ENCODE measurements at places on chromosomes 1 and 21.

GRCh38 chr1:202281316-202282024, 60.3 kb downstream of the UBE2T start:
- DNase-seq = no peak

- no peak for DNase-seq
These were observed 12.9 kb downstream of the CERS2 start for GRCh38 chr1:150961756-150962155.

DNA sequence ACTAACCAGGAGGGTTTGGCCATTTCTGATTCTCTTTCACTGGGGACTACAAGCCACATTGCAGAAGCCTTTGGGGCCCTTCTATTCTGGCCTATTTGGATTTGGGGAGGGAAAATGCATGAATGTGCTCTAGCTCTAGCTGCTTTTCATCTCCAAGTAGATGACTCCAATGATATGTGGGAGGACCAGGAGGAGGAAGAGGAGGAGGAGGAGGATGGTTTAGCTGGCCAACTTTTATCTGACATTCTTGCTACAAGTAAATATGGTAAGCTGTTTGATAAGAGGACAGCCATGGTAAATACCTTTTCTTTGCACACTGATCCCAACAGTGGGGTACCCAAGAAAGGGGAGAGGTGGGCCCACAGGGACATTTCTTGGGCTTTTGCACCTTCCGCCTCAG, 14.0 kb upstream of the SHISA4 start:
- no peak for DNase-seq

DNA sequence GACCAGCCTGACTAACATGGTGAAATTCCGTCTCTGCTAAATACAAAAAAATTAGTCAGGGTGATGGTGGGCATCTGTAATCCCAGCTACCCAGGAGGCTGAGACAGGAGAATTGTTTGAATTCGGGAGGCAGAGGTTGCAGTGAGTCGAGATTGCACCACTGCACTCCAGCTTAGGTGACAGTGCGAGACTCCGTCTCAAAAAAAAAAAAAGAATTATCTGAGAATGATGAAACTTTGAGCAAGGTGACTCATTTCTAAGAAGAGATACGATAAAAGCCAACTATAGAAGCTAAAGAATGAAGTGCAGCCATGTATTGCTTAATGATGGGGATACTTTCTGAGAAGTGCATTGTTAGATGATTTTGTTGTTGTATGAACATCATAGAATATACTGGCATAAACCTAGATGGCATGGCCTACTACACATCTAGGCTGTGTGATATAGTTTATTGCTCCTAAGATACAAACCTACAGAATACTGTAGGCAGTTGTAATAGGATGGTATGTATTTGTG, 64.7 kb downstream of the SNRPE start:
- no peak for DNase-seq

DNA sequence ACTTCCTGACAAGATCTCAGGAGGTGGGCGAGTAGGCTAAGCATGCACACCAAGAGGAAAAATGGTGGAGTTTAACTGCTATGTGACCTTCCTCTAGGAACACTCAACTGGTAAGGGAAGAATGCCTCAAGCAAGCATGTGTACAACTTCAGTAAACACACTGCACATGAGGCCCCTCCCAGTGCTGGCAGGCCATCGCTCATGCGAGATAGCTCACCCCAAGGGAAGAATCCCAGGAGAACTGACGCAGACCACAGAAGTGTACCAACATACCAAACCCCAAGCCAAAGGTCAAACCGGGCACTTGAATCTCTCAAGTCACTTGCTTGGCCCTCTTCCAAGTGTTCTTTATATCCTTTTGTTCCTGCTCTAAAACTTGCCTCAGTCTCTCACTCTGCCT, 40.5 kb upstream of the GALNT2 start:
- DNase-seq = no peak

DNA sequence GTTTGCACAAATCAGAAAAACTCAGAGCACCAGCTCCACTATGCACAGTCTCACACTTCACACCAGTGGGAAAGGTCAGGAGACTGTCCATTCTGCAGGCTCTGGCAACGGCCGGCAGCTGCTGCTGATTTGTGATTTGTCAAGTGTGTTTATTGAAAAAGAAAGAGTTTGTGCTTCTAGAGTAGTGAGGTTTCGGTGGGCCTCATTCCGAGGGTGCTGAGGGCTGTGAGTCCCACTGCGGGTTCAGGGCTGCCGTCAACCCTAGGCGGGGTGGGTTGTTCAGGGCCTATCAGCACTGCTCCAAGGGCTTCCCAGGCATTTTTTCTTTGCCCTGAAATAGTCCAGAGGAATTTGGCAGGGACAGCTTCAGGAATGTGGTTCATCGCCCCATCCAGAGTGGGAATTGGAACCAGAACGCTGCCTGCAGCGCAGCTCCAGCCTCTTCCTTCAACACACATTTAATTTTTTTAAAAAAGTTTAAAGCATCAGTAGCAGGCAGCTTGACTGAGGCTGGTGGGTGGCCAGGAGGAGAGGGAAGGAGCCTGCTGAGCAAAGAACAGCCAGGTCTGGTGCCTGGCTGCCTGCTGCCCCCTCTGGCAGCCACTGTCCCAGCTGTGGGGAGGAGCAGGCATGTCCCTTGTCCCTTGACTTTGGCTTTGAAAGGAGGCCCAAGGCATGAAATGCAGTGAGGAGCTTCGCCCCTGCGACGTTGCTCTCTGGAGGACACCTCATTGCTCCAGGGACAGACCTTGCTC, 19.7 kb downstream of the STUM start:
- DNase-seq = no peak

DNA sequence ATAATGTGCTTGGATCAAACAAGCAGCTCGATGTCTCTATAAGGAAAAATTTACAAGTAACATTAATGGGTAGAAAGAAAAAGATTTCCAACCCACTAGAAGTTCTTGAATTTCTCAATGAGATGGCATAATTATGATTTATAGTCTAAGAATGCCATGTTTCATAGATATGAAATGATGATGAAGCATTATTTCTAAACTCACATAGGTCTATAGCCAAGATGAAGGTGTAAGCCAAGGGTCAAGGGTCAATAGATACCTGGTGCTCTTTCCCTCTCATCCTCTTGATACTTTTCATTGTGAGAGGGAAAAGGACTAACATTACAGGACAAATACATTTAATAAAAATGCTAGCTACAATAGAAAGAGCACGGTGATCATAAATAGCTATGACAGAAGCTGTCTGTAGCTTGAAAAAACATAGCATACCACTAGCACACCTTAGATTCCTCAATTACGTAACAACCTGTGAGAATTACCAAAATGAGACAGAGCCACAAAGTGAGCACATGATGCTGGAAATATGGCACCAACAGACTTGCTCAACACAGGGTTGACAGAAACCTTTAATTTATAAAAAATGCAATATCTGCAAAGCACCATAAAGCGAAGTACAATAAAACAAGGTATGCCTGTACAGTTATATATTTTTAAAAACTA, 26.3 kb upstream of the F13B start:
- no peak for DNase-seq

GRCh38 chr1:202072211-202072765, 50.4 kb upstream of the GPR37L1 start:
- DNase-seq = no peak

GRCh38 chr1:89112871-89113613, 12.9 kb downstream of the GBP2 start:
- DNase-seq = no peak

DNA sequence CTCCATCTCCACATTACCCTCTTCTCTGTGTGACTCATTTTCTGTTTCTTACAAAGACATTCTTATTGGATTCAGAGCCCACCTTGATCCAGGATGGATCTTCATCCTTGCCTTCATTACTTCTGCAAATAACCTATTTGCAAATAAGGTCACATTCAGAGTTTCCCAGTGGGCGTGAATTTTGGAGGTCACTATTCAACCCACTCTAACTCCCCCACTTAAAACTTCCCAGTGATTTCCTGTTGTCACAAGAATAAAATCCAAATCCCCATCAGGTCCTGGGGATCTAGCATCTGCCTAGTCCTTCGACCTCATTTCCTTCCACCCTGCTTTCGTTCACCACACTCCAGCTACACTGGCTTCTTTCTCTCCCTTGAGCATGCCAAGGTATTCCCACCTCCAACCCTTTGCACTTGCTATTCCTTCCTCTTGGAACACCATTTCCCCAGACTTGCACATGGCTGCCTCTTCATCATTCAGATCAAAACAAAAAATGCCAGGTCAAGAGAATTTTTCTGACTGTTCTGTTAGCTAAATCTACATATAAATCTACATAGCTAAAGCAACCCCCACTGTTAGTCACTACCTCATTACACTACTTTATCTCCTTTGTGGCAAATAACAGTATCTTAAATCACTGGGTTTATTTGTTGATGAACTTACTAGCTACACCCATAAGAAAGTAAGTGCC, 187.2 kb downstream of the TOMM20 start:
- DNase-seq = no peak

GRCh38 chr1:55118651-55119329, 79.4 kb downstream of the PCSK9 start:
- DNase-seq = no peak

- DNase-seq = no peak
These were observed 18.1 kb downstream of the SLC37A1 start for GRCh38 chr21:42531771-42532170.

GRCh38 chr1:93537924-93538323, 90.0 kb downstream of the FNBP1L start:
- no peak for DNase-seq

DNA sequence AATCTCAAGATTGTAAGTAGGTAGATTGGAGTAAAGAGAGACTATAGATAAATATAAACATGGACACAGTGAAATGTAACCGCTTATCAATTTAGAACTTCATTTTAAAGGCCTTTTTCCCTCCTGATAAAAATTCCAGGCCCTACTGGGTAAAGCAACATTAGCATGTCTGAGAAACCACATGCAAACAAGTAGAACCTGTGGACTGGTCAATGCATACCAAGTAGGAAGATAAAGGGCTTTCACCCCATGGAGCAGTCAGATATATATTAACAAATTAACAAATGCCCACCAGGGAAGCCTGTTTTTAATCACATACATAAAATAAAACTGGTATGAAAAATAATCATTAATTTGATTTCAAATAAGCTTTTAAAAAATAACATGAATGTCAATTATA, 8.1 kb downstream of the DPH5 start:
- no peak for DNase-seq

DNA sequence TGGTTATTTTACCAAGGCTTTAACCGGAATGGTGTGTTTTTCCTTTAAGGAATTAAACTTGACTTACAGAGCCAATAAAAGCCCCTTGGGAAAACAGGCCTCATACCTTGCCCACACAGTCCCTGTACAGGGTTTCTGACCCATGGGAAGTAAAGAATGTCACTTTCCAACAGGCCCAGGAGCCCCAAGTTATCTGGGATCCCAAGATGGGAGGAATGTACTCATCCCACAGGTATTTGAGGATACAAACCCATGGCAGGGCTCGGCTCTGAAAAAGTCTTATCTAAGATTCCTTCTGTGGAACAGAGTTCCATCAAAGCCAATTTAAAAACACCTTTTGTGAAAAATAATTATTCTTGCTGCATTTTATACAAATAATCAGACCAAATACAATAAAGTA, 15.3 kb upstream of the COX20 start:
- DNase-seq = no peak

DNA sequence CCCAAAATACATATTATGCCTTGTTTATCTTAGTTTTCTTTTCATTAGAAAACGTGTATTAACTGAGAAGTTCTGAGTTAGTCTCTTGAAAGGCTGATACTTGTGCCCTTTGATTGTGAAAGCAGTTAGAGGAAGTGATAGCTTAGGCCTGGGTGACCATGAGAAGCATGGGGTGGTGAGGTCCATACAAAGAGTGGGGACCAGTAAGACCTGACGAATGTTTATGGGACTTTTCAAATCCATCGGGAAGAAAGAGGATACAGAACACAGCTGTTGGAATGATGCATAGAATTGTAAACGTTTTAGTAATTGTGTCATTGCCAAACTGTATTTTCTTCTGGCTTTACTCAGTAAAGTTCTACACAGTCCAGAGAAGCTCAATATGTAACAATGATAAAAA, 259.8 kb downstream of the LMO4 start:
- no peak for DNase-seq

- no peak for DNase-seq
These were observed 754.8 kb upstream of the ADAMTS5 start for GRCh38 chr21:27721675-27722074.

GRCh38 chr1:83996621-83997020, 2.3 kb downstream of the TTLL7 start:
- no peak for DNase-seq

- no peak for DNase-seq
These were observed 632.7 kb upstream of the NR5A2 start for GRCh38 chr1:199394856-199395255.

- no peak for DNase-seq
These were observed 14.1 kb upstream of the KIAA1614 start for GRCh38 chr1:180898441-180899219.

- DNase-seq = no peak
These were observed 49.0 kb downstream of the JAK1 start for GRCh38 chr1:64917328-64917861.

GRCh38 chr1:3821908-3822307, 25.6 kb upstream of the LRRC47 start:
- DNase-seq = no peak

DNA sequence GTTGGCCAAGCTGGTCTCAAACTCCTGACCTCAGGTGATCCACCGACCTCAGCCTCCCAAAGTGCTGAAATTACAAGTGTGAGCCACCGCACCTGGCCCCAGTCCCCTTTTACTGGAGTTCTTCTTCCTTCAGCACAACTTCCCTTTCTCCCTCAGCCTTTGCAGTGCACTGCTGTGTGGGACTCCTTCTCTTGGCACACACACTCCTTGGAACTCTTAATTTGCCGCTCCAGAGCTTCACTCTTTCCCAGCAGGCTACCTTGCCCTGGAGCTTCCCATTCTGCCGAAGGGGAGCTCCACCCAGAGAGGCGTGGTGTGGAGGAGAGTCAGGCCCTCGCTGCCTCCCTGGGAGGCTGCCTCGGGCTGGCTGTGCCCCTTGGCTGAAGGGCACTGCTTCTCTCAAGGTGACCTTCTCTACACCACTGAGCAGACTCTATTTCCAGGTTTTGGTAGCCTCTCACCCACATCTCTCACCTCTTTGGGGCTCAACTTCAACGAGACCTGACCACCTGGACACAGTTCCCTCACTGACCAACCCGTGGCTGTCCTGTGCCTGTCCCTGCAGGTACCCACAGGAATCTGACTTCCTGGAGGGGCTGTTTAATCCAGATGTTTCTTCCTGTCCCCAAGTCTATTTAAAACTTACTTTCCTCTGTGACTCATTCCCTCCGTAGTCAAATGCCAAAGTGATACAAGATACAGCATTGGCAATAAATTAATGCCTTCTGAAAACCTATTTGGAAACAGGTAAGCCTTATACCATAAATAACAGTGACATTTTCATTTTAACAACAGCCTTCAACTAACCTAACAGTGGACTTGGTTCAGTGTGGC, 227.3 kb upstream of the KIAA0040 start:
- no peak for DNase-seq
